ENCODE measurements at places on chromosomes 3 and 15.

GRCh38 chr15:56844471-56844870, 74.0 kb upstream of the TCF12 start:
- DNase-seq, result no peak

DNA sequence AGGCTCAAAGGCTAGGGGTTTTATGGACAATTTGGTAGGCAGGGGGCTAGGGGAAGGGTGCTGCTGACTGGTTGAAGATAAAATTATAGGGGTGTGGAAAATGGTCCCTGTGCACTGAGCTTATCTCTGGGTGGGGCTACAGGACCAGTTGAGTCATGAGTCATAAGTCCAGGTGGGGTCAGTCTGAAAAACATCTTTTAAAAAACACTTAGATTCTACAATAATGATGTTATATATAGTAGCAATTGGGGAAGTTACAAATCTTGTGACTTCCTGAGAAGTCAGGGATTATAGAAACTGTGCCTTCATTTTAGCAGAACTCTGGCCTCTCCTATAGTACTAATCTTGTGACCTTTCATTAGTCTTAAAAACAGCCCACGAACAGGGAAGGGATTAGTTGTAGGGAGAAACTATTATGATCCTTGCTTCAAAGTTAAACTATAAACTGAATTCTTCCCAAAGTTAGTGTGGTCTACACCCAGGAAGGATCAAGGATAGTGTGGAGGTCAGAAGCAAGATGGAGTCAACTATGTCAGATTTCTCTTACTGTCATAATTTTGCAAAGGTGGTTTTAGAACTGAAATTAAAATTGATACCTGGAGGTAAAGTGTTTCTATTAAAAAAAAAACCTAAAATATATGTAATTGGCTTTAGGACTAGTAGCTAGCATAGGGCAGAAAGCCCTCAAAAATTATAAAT, 130.1 kb downstream of the P2RY1 start:
- DNase-seq, result no peak

DNA sequence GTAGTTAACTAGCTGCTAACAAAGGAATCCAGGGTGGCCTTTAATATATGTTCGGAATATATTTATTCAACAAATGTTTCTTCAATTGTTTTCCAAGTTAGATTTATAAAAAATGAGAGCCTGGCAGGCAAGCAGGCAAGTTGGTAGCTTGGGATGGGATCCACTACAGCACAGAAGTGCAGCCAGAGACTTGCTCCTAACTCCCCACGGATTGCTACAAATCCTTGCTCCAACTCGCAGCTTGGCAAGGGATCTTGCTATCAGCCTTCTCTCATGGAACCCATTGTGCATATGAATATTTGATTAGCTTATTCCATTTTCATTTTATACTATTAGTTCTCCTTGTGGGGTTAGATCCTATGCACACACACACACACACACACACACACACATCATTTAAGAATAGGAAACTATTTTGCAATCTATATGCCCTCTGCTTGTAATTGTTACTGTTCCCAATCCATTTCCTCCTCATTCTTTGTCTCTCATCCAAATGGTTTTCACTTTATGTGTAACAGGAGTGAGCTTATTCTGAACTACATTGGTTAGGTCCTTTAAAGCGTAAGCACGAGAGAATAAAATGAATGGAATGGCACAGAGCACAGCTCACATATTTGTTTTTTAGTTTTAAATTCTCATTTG, 505.6 kb downstream of the LPP start:
- DNase-seq, result no peak

DNA sequence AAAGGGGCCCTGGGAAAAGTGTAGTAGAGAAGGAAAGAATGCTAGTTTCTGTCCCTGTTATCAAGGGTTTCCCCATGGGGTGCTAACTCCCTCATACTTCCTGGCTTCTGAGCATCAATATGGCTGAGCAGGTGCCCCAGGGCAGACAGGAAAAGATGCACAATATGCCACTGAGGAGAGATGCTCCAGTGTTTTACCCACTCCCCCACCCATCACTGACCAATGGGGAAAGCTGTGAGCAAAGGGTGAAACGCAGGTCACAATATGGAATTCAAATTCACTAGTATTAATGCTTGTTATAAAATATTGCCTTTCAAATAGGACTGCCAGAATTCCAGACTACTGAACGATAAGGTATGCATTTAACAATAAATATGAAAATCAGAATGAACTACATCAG, 187.5 kb upstream of the CTNNB1 start:
- no peak for DNase-seq

DNA sequence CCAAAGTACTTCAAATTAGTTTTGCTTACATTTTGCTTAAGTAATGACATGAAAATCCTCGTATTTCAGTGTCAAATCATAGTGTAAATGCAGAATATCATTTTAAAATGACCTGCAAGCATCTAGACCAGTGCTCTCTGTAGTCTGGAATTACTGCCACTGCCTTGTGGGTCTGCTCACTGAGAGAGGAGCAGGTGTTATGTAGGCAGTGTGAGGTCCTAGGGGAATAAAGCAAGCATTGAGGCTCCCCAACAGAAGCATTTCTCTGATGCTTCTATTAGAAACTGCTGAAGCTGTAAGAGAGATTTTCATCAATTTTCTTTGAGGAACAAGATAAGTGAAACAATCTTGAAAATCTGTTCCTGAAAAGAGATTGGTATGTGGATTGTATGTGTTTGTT, 253.2 kb downstream of the BBX start:
- DNase-seq, result no peak

GRCh38 chr3:104291878-104292277, 1074.8 kb upstream of the ALCAM start:
- DNase-seq, result no peak

DNA sequence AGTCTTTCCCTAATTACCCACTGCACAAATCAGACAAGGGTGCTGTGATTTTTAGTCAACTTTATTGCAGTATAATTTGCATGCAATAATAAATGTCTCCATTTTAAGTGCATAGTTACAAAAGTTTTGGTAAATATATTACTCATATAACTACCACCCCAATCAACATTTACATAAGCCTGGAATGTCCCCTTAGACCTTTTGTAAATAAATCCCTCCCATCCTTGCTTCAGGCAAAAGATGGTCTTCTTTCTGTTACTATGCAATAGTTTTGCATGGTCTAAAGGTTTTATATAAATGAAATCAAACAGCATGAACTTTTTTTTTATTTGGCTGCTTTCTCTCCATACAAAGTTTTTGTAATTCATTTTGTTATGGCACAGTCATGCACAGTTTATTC, 235.4 kb downstream of the PYDC2 start:
- no peak for DNase-seq

DNA sequence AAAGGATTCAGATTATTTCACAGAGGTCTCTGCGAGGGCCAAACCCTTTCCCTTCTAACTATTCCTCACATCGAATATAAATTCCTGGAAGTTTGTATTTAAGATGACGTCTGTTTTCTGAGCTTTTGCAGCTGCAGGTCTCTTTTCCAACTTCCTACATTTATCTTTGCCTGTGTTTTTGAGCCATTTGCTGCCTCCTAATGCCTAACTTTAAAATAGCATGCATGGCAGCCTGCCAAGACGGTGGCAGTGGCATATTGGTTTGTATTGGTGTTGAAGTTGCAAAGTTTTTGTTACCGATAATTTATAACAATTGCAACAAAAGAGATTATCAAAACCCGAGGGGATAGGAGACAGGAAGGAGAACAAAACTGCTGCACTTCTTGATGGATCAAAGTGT, 187.1 kb upstream of the DNAJC19 start:
- no peak for DNase-seq

DNA sequence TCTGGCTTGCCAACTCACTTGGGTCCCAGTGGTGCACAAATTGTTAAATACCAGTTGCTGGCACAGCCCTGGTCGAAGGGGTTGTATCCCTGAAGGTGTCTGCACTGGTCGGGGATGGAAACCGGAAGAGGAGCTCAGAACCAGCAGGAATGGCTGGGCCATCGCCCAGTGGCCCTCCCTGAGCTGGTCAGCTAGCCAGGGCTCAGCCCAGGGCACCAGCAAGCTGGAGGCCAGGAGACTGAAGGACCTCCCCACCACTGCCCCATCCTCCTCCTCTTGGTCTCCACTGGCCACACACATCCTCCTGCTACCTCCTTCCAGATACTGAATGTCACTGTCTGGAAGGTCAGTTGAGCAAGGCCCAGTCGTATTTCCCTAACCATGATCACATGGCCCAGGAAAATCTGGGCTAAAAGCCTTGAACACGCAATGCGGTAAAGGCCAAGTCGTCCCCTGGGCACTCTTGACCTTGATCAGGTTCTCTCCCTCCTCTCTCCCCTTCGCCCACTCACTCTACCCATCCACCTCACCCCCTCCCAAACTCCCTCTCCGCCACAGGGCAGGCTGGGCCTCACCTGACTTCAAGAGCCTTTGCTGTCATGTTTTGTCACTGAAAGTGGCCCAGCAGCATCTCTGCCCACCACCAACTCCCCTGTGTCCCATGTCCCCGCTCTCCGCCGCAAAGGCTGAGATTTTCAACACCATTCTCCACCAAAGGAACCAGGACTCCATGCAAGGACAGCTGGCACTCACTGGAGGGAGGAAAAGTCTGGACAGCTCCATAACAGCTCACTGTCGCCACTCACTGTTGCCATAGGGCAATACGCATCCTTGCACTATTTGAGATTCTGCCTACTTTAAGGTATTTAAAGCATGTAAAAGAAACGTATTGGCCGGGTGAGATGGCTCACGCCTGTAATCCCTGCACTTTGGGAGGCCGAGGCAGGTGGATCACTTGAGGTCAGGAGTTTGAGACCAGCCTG, 12.1 kb downstream of the ZDHHC19 start:
- DNase-seq, result no peak

DNA sequence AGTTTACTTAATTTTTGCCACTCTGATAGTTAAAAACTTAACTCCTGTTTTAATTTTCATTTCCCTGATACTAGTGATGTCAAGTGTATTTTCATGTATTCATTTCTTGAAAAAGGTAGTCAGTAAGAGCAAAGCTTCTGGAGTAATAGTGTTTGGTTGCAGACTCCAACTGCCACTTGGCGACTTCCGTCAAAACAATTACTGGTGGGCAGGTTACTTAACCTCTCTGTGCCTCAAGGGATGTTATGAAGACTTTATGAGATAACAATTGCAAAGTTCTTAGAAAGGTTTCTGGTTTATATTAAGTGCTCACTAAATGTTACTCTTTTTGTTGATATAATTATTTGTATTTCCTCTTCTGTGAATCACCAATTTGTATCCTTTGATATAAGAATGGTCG, 129.7 kb downstream of the NFKBIZ start:
- DNase-seq, result no peak

DNA sequence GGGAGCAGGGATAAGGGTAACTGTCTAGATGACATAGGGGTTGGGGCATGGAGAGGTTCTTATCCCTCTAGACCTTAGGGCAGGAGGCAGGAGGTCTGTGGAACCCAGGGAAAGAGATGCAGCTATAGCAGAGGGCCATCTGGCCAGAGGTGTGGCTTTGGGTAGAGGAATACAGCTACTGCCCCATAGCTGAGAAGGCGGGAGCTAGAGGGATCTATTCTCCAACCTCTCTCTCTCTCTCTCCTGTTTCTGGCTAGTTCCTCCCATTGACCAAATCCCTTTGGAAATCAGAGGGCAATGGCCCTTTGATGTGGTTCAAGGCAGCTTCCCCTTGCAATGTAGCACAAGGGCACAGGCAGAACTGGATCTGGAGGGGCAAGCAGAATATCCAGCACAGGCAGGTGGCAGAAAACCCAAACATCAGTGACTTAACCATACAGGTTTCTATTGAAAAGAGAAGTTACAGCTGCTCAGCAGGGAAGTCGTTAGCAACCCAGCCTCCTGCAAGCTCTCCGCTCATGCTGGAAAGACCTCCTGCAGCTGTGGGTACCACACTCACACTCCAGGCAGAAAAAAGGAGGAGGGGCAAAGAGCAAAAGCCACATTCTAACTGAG, 22.3 kb upstream of the LMOD3 start:
- DNase-seq, result no peak

GRCh38 chr15:80635953-80636352, 59.2 kb upstream of the ABHD17C start:
- DNase-seq, result no peak

DNA sequence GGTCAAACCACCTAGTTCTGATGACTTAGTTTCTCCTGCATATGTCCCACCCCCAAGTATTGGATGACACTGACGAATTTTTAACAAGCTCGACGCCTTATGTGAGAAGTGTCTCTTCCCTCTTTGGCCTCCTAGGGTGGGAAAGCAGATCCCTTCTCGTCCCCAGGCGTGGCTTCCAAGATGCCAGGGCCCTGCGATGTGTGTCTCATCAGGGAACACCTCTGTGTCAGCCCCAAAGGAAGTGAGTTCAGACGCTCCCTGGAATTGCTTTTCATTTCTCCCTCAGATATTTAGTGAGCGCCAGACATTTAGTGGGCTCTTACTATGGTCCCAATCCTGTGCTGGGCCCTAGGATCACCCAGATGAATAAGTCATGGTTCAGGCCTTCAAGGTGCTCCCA, 212.7 kb upstream of the NR2E3 start:
- no peak for DNase-seq

DNA sequence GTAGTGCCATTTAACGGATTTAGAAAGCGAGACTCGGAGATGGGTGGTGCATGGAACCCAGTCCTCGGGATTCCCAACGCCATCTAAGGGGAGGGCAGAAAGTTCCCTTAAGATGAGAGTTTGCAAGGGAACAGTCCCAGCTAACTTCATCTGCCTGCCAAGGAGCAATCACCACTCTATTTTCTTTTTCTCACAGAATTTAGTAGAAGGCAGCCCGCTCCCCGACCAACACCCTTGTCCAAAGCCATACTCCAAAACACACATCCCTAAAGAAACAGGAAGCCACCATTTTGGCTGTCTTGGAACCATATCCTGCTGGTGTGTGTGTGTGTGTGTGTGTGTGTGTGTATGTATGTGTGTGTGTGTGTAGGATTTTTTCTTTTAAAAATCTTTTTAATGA, 7.1 kb upstream of the FGD5 start:
- no peak for DNase-seq

DNA sequence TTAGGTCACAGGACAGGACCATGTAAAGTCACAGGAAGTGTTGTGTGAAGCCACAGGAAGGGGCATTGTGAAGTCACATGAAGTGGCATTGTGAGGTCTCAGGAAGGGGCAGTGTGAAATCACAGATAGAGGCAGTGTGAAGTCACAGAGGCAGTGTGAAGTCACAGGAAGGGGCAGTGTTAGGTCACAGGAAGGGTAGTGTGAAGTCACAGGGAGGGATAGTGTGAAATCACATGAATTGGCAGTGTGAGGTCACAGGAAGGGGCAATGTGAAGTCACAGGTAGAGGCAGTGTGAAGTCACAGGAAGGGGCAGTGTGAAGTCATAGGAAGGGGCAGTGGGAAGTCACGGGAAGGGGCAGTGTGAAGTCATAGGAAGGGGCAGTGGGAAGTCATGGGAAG, 37.9 kb downstream of the GASK1A start:
- DNase-seq, result no peak

- no peak for DNase-seq
These were observed 235.4 kb downstream of the NFKBIZ start for GRCh38 chr3:102084704-102085103.

- peak; percentile 3 for DNase-seq
These were observed 324.5 kb downstream of the TBL1XR1 start for GRCh38 chr3:176872771-176873209.
